NCI-H345 (cell line): ENCODE measurements at places on chromosomes 7 and 10.
A peak's percentile ranks its signal among the peaks of the same experiment; 100 is the strongest.

GRCh38 chr10:86295351-86295750, 71.2 kb downstream of the GRID1 start:
- no peak for DNase-seq

DNA sequence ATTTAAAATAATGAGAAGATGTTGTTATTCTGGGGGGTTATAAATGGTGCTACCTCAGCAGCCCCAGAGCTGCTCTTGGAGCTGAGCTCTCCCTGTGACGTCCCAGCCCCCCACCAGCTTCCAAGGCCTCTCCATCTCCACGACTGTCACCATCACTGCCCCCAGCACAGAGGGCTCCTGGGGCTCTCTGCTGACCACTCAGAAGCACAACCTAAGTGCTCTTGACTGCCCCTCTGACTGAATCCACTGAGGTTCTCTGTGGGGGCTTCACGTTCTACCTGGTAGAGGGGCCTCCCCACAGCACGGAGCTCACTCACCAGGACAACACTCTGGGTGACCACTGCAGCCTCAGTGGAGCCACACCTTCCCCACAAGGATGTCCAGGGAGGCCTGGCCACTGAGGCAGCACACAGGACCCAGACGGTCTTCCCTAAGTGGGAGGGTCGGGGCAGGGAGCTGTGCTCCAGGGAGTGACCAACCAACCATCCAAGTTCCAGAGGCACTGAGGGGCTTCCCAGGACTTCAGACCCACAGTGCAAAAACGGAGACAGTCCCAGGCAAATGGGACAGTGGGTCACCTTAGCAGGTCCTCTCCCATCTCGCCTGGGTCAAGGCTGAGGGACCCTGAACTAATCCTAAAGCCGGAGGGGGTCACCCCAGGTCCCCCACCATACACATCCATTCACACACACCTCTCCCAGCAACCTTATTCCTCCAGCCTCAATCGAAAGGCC, 121.0 kb upstream of the PPP2R2D start:
- DNase-seq = no peak

DNA sequence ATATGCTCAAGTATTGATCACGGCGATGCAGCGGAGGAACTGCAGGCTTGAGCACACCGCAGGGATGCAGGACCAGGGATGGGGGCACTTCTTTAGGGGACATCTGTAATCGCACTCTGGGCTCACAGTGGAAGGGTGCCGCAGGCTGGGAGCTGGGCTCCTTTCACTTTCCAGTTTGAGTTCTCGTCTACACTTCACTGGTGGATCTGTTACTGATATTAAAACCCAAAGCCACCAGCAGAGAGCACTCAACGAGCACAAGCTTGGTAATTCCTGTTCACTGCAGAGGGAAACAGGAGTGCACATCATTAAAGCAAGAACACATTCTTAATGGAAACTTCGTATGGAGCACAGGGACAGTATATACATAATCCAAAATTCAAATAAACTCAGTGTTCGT, 91.3 kb downstream of the PARD3 start:
- DNase-seq = peak; percentile 8

- no peak for DNase-seq
Measured at GRCh38 chr7:151381098-151381347, 28.8 kb downstream of the WDR86 start.

DNA sequence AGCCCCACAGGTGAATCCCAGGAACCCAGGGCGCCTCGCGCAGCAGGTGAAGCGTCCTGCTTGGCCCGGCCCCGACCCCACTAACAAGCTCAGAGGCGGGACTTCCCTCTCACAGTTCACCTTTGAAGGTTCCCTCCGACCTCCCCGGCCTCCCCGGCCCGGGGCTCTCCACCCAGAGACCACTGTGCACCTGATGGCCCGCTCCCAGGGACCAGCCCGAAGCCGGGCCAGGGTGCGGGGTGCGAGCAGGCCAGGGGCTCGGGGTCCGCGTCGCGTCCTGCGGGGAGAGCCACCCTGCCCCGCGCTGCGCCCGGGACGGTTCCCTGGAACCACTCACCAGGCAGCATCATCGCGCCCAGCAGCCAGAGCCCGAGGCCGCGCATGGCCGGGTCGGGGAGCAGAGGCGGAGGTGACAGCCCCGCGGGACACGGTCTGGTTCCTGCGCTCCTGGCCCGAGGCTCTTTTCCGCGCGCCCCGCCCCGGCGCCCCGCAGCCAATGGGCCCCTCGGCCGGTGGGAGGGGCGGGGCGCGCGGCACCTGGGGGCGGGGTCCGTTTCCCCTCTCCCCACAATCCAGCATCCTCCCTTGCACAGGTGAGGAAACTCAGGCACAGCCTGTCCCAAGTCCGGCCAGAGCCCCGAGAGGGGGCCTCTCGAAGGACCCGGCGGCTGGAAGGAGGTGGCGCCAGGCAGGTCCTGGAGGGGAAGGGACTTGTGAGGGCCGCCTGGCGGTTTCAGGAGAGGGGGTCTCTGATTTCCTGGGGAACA, at the start of gene ADAM8:
Gene ADAM8, minus strand, starts transcription at position 434 of the 767 bp plus-strand sequence. Its CDS starts 51 bp downstream, at position 383.
- peak; percentile 9 for DNase-seq

GRCh38 chr10:112298581-112298980, 15.4 kb downstream of the TECTB start:
- DNase-seq = no peak

DNA sequence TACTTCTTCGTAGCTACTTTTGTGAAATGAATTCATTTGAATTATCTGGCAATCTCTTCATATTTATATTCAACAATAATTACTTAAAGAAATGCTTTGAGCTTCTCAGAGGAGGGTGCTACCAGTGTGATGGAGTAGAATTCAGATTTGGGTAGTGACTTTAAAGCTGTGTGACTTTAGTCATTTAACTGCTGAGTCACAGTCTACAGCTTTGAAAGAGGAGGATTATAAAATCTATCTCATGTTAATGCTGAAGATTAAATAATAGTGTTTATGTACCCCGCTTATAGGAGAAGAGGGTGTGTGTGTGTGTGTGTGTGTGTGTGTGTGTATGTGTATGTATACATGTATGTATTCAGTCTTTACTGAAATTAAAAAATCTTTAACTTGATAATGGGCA, 68.2 kb downstream of the CFTR start:
- no peak for DNase-seq

DNA sequence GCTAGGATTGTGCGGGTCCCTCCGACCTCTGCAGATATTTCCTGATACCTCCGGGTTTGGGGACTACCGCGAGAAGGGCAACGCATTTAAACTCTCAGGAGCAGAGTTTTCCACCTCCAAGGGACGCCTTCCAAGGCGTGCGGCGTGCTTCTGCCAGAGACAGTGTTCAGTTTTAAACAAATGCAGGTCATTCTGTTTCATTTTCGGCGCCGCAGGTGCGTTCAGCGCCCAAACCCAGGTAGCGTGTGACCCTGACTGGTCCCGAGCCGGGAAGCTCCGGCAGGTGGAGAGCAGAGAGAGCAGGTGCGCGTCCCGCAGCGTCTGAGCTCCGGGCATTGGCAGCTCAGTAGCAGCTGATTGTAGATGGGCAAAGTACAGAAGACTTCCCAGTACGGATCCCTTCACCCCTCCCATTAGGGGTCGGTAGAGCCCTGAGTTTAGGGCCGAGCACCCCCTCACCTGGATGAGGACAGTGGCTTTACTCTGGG, 1.4 kb upstream of the CYP26A1 start:
- peak; percentile 34 for DNase-seq

- no peak for DNase-seq
Measured at GRCh38 chr7:100785878-100786277, 41.4 kb downstream of the EPHB4 start.

- no peak for DNase-seq
Measured at GRCh38 chr10:47366181-47366631, 17.9 kb downstream of the ZNF488 start.
